ENCODE measurements at places on chromosomes 1 and 21.

- DNase-seq = no peak
Measured at GRCh38 chr1:40973912-40974311, 5.6 kb upstream of the CTPS1 start.

DNA sequence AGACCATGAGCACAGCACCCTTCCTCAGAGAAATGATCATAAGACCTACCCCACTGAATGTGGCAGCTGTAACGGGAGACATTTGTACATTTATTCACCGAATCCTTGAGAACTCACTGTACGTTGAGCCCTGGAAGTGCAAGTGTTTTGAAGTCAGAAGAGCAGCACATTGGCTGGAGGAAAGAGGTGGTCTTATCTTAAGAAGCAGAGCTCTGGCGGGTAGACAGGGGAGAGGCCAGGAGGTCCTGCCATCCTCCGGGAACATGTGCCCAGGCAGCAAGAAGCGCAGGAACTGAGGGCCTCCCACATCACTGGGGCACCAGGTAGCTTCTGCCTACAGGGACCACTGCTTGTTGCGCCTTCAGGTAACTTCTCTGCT is 169.2 kb upstream of the IRF2BP2 start:
- no peak for DNase-seq

DNA sequence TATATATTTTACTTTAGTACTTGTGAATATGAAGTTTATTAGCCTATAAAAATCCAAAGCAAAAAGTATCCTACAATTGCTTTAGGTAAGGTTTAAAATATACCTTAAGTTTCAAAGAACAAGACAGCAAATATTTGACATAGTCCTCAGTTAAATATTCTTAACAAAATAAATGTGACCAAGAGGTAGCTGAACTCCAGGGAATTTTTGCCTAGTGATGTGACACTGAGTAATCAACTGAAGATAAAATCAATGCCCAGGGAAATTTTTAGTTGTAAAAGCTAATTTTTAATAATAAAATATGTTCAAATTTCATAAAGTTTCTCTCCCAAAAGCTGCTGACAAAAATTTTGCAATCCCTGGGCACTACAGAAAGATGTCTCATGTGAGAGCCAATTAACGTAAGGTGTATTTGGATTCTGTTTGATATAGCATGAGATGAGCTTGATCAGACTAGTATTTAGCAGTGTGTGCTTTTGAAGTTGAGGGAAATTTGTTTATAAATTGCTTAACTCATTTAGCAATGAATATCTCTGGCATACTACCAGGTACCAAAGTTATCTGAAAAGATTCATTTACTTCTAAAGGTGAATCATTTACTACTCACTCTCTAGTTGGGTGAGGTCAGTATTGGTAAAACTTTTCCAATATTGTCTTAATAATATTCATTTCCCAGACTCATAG is 80.2 kb upstream of the PALMD start:
- DNase-seq = no peak

DNA sequence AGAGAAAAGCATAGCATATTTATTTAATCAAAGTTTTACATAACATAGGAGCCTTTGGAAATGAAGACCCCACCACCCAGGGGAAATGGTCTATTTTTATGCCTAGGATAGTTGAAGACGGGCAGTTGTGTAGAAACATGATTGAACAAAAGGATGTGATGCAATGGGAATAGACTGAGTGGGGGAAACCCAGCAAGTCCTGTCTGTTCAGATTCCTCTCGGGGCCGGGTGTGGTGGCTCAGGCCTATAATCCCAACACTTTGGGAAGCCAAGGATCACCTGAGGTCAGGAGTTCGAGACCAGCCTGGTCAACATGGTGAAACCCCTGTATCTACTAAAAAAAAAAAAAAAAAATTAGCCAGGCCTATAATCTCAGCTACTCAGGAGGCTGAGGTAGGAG is 298.3 kb downstream of the MATN1 start:
- no peak for DNase-seq

GRCh38 chr1:233638513-233638912 is 24.6 kb downstream of the KCNK1 start:
- no peak for DNase-seq

GRCh38 chr1:163789911-163790310 is 468.2 kb downstream of the NUF2 start:
- no peak for DNase-seq

DNA sequence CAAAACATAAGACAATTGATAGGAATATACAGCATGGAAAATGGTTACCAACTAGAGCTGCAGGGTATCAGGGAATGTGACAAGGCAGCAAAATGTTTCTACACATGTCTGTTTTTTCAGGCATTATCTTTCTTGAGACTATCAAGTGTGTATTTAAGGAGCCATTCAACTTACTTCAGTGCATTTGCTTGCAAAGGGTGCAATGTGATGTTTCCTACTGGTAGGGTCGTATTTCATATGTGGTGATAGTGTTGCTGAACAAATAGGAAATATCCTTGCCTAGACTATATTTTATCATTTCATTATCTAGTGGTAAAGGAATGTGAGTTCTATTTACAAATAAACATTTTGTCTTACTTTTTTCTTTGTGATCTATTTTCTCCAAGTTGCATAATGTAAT is 42.4 kb downstream of the PTPRC start:
- no peak for DNase-seq

- DNase-seq = no peak
Measured at GRCh38 chr1:94778808-94779207, 41.3 kb upstream of the SLC44A3 start.

GRCh38 chr1:197961449-197961848 is 44.3 kb downstream of the LHX9 start:
- no peak for DNase-seq

- DNase-seq = no peak
Measured at GRCh38 chr1:16173447-16174260, 17.8 kb upstream of the EPHA2 start.

DNA sequence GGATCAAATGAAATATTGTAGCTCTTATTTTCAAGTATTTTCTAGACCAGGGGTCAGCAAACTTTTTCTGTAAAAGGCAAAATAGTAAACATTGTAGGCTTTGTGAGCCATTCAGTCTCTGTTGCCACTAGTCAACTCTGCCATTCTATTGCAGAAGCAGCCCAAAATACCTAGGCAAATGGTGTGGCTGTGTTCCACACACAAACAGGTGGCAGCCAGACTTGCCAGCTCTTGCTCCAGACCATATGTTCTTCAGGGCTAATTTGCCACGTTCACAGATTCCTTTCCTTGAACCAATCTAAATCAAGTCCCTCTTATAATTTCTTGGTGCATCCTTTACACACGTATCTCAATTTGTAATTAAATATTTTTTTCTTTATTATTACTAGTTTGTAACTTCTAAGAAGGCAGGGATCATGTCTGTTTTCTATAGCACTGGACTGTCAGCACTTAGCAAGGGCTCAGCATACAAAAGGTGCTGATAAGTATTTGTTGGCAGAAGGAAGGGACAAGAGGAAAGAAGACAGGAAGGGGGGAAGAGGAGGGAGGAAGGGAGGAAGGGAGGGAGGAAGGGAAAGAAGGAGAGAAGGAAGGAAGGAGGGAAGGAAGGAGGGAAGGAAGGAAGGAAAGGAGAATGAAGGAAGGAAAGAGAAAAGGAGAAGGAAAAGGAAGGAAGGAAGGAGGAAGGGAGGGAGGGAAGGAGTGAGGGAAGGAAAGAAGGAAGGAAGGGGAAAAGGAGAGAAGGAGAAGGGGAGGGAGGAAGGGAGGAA is 106.5 kb upstream of the EDEM3 start:
- no peak for DNase-seq

GRCh38 chr1:221761354-221762002 is 19.6 kb upstream of the DUSP10 start:
- DNase-seq = no peak

GRCh38 chr21:34029743-34030528 is 43.4 kb upstream of the MRPS6 start:
- no peak for DNase-seq

- no peak for DNase-seq
Measured at GRCh38 chr1:79549201-79549600, 542.7 kb upstream of the ADGRL4 start.

GRCh38 chr1:156785458-156785857 is 18.1 kb downstream of the PRCC start:
- DNase-seq = no peak

GRCh38 chr1:41469706-41470105 is 14.8 kb downstream of the EDN2 start:
- DNase-seq = no peak

- DNase-seq = no peak
Measured at GRCh38 chr1:30402031-30402430, 321.4 kb downstream of the MATN1 start.

GRCh38 chr1:155527677-155528076 is 34.9 kb downstream of the ASH1L start:
- no peak for DNase-seq

Data from activated CD8-positive, alpha-beta memory T cell treated with anti-CD3 and anti-CD28 coated beads for 48 hours (primary cell).